ENCODE measurements at places on chromosomes 2 and 18. TPM values are rescaled to one million over a fixed set of nuclear protein-coding genes. Genes with fewer than 3 reads are reported as not detected.
A peak's percentile ranks its signal among the peaks of the same experiment; 100 is the strongest.

XDH gene
- total RNA-seq = not detected

UPP2 gene
- not detected for total RNA-seq

PTPRN gene
- total RNA-seq = not detected

PLB1 gene
- 0.38 TPM for total RNA-seq

GKN2 gene
- total RNA-seq = not detected

CRYGD gene
- total RNA-seq = not detected

PIEZO2 gene
- not detected for total RNA-seq

APCDD1 gene
- total RNA-seq = not detected

GRCh38 chr2:101644842-101645383 lies 52.6 kb upstream of the MAP4K4 start:
- H3K27me3 ChIP-seq = no peaks in the 10 kb centered on the region
- H3K27ac ChIP-seq = no peak overlapping the region
- H3K4me3 ChIP-seq = no peak overlapping the region
- no peaks in the 10 kb centered on the region for H3K4me1 ChIP-seq

- no peaks in the 10 kb centered on the region for H3K27me3 ChIP-seq
- no peak overlapping the region for H3K27ac ChIP-seq
- no peaks in the 10 kb centered on the region for H3K36me3 ChIP-seq
- no peaks in the 10 kb centered on the region for H3K4me1 ChIP-seq
- H3K4me3 ChIP-seq = no peak overlapping the region
Measured at GRCh38 chr18:70366174-70366573, 77.3 kb downstream of the SOCS6 start.

GRCh38 chr2:224405412-224405811 lies 3.5 kb upstream of the FAM124B start:
- no peak overlapping the region for H3K27ac ChIP-seq
- H3K27me3 ChIP-seq = no peaks in the 10 kb centered on the region
- DNase-seq = no peak
- H3K36me3 ChIP-seq = no peaks in the 10 kb centered on the region
- peaks cover 5% of the 10 kb centered on the region for H3K4me1 ChIP-seq

DNA sequence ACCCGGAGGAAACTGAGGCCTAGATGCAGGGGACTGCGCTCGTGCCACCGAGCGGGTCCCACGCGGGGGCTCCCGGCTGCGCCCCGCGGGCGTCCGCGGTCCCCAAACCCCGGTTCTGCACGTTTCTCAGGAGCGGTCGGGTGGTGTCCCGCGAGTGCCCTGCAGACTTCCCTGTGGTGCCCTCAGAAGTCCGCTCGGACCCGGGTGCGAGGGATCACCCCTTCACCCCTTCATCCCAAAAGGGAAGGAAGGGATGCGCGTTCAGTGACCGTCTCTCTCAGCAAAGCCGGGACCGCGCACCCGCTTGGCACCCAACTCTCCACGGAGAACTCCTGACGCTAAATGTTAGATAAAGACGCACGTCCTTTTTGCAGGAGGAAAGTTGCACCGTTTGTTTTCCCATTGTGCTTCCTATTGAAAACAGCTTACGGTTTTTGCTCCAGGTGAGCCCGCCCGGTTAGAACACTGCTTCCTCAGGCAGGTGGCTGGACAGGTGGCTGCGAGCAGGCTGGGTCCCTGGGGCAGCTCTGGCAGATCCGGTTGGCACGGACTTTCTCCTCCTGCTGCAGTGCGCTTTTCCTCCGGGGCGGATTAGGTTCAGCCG lies 779 bp downstream of the DGKD start:
- peak overlapping the region; percentile 76 for H3K4me3 ChIP-seq
- peak overlapping the region; percentile 41 for H3K27ac ChIP-seq
- no peaks in the 10 kb centered on the region for H3K27me3 ChIP-seq
- peaks cover 54% of the 10 kb centered on the region for H3K4me1 ChIP-seq
- peak; percentile 11 for DNase-seq
- no peaks in the 10 kb centered on the region for H3K36me3 ChIP-seq

DNA sequence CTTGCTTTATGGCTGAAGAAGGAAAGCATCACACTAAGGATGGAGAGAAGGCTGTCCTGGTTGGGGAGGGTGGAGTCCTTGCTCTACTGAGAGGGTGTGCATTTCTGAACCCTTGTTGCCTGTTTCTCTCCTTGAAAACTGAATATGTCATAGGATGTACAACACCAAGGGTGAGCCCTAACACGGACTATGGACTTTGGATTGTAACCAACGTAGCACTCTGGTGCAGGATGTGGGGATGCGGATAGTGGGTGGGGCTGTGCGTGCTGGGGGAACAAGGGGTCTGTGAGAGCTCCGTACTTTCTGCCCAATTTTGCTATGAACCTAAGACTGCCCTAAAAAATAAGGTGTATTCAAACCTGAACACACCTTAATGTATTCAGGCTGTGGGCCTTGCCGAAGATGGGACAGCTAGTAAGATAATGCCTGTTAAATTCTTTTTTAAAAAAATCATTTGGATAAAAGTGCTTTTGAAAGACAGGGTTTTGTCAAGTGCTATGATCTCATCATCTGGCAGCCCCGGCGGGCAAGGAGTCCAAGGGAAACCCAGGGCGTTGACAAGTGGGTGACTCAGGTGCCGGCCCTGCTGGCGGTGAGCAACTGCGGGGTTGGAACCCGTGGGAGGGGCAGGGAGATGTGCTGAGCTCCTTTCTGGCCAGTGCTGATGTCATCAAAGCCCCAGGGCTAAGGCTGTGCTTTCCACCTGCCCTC lies 54.0 kb downstream of the GATA6 start:
- no peaks in the 10 kb centered on the region for H3K36me3 ChIP-seq
- no peak for DNase-seq
- H3K27ac ChIP-seq = no peak overlapping the region
- H3K4me1 ChIP-seq = no peaks in the 10 kb centered on the region

DNA sequence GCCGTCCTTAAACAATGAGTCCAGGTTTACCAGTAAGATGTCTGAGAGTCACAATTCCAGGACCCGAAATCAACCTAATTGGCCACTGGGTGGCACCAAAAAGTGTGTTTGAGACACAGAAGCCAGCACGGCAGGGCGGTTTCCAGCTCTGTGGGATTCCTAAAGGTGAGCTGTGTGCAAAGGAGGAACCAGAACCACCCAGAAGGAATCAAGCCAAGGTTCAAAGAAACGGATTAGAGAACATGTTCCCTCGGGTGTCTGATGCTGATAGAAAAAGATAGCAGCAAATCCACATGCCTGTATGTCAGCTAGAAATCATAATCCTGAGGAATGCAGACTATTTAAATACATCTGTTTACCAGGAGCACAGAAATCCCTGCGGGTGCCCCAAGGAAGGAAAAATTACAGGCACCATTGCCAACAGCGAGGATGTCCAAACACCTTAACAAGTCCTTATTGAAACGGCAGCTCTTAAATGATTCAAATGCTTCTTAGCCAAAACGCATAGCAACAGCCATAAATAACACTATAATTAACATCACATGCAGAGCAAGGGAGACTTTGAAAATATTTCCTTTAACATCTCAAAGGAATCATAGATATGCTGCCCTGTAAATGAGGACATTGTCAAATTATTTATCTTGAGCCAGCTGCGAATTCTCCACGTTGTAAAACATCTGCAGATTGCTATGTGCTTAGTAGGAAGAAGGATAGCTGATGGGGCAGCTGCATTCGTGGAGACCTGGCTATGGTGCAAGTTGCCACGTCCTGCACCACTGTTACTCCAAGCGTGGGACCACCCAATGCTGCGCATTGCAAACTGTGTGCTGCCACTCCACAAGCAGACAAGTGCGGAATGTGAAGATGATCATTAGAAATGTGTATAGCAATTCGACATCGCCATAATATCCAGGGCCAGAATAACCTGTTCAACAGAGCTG lies 318.7 kb upstream of the NCKAP5 start:
- H3K36me3 ChIP-seq = no peaks in the 10 kb centered on the region
- H3K27me3 ChIP-seq = no peaks in the 10 kb centered on the region
- no peak overlapping the region for H3K4me3 ChIP-seq
- DNase-seq = peak; percentile 50

DNA sequence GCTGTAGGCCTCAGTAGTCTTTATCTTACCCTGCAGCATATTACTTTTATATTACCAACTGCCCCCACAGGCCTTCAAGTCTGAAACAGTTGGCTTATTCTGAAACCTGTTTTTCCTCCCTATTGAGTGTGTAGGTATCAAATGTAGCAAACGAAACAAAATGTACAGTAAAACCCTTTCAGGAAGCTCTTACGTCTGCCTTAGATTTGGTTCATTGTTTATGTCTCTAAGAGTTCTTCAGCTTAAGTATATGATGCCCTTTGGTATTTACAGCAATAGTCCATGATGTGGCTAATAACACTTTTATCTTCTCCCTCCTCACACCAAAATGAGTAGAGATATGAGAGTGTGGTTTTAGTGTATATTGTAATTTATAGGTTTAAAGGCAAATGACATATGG lies 108.8 kb downstream of the DOCK10 start:
- H3K36me3 ChIP-seq = peaks cover 13% of the 10 kb centered on the region
- H3K4me1 ChIP-seq = peaks cover 95% of the 10 kb centered on the region
- no peaks in the 10 kb centered on the region for H3K27me3 ChIP-seq
- H3K4me3 ChIP-seq = no peak overlapping the region
- peak overlapping the region; percentile 27 for H3K27ac ChIP-seq

DNA sequence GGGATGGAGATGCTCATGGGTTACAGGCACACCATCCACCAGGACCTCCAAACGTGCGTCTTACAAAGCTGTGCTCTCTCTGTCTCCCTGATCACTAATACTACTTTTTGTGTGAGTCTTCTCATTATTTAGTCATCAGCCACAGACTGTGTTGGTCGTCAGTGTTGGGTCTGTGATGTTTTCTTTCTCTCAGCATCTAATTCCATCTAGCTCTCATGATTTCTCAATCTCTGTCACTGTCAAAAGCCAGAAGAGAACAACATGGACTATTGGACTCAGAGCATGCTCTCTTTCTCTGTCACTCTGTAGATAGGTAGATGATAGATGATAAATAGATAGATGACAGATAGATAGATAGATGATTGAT lies 6.0 kb upstream of the ARL4C start:
- no peak overlapping the region for H3K4me3 ChIP-seq
- no peaks in the 10 kb centered on the region for H3K36me3 ChIP-seq
- no peak for DNase-seq
- no peaks in the 10 kb centered on the region for H3K27me3 ChIP-seq
- peaks cover 28% of the 10 kb centered on the region for H3K4me1 ChIP-seq
- no peak overlapping the region for H3K27ac ChIP-seq

GRCh38 chr2:202758604-202759003 lies 113.0 kb downstream of the ICA1L start:
- H3K27ac ChIP-seq = no peak overlapping the region
- H3K36me3 ChIP-seq = peaks cover 26% of the 10 kb centered on the region
- no peak for DNase-seq
- no peak overlapping the region for H3K4me3 ChIP-seq
- H3K4me1 ChIP-seq = no peaks in the 10 kb centered on the region
- H3K27me3 ChIP-seq = no peaks in the 10 kb centered on the region

- no peaks in the 10 kb centered on the region for H3K36me3 ChIP-seq
- H3K4me1 ChIP-seq = no peaks in the 10 kb centered on the region
- H3K27ac ChIP-seq = no peak overlapping the region
- no peaks in the 10 kb centered on the region for H3K27me3 ChIP-seq
- H3K4me3 ChIP-seq = no peak overlapping the region
Measured at GRCh38 chr2:34317797-34318196, 718.7 kb upstream of the FAM98A start.

GRCh38 chr2:97742381-97742847 lies 29.0 kb downstream of the ZAP70 start:
- H3K27ac ChIP-seq = peak overlapping the region; percentile 48
- H3K27me3 ChIP-seq = no peaks in the 10 kb centered on the region
- DNase-seq = no peak
- peaks cover 28% of the 10 kb centered on the region for H3K36me3 ChIP-seq

- no peaks in the 10 kb centered on the region for H3K27me3 ChIP-seq
- no peaks in the 10 kb centered on the region for H3K4me1 ChIP-seq
- DNase-seq = no peak
- H3K36me3 ChIP-seq = no peaks in the 10 kb centered on the region
Measured at GRCh38 chr2:237564526-237565131, 1.7 kb upstream of the PRLH start.

- DNase-seq = no peak
- no peaks in the 10 kb centered on the region for H3K36me3 ChIP-seq
- H3K4me1 ChIP-seq = no peaks in the 10 kb centered on the region
- no peak overlapping the region for H3K27ac ChIP-seq
- H3K27me3 ChIP-seq = no peaks in the 10 kb centered on the region
Measured at GRCh38 chr18:62617793-62618591, 95.2 kb downstream of the ZCCHC2 start.

GRCh38 chr2:75596784-75597183 lies 36.0 kb upstream of the EVA1A start:
- DNase-seq = no peak
- no peak overlapping the region for H3K27ac ChIP-seq
- H3K27me3 ChIP-seq = no peaks in the 10 kb centered on the region
- no peaks in the 10 kb centered on the region for H3K4me1 ChIP-seq

GRCh38 chr2:238285653-238286082 lies 2.7 kb downstream of the PER2 start:
- peaks cover 35% of the 10 kb centered on the region for H3K4me1 ChIP-seq
- no peak overlapping the region for H3K27ac ChIP-seq
- no peak overlapping the region for H3K4me3 ChIP-seq

DNA sequence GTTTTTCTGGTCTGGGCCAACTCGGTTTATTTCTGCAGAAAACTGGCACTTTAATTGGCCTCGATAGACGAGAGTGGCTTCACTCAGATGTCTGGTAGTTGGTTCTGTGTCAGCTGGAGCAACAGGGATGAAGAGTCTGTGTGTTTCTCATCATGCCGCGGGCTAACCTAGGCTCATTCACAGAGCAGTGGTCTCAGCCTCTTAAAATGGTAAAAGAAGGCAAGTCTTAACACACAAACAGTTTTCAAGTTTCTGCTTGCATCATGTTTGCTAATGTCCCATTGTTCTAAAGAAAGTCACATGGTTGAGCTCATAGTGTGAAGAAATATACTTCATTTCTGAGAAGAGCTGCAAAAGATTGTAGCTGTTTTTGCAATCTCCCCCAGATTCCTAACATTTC lies 37.5 kb upstream of the ANXA4 start:
- DNase-seq = no peak
- no peaks in the 10 kb centered on the region for H3K36me3 ChIP-seq
- peaks cover under 1% of the 10 kb centered on the region for H3K4me1 ChIP-seq
- H3K27ac ChIP-seq = no peak overlapping the region

DNA sequence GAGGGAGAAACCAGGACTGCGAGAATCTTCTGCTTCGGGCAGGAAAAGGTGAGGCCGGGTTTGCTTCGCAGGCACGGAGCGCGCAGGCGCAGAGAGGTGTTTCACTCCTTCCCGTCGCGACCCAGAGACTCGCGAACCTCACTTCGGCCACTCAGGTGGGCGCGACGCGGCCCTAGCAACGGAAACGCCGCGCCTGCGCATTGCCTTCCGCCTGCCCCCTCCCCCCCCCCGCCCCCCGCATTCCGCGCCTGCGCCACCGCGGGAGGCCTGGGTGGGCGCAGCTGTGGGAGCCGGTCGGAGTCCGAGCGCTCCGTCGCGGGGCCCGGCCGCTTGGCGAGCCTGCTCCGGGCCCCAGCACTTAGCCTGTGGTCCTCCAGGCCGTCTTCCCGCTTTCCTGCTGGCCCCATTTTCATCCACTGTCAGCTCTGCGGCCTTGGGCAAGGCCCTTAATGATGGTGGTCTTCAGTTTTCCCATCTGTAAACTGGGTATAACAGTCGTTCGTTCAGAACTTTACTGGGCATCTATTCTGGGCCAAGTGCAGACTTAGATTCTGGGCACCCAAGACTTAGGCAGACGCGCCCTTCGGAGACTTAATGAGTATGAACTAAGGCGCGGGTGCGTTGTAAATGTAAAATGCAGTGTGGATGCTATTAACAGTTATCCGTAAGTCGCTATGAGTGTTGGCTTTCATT lies 62.1 kb upstream of the ACKR3 start:
- H3K36me3 ChIP-seq = no peaks in the 10 kb centered on the region
- H3K27me3 ChIP-seq = no peaks in the 10 kb centered on the region
- H3K4me1 ChIP-seq = peaks cover 5% of the 10 kb centered on the region
- H3K27ac ChIP-seq = no peak overlapping the region
- DNase-seq = peak; percentile 40

Measured in CD4-positive, alpha-beta memory T cell (primary cell).